ENCODE measurements at places on chromosomes 3 and 15.

- DNase-seq, result no peak
Measured at GRCh38 chr3:23052208-23052607, 150.9 kb upstream of the UBE2E2 start.

GRCh38 chr15:94470492-94470891, 239.1 kb downstream of the MCTP2 start:
- DNase-seq, result no peak

DNA sequence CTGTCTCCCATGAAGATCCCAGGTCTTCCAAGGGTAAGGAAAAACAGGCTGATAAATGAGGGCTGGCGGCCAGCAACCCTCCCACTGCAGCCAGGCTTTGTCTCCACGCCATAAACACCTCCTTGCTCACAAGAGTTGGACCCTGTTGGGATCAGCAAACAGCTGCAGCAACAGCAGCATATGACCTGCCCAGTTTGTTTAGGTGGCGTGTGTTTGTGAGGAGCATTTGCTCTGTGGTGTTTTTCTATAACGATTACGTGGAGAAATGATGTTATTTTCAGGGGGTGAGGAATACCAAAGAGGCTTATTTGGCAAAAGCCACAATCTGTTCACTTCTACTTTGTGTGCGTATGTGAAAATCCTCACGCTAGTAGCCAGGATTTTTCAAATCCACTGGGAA, 58.5 kb downstream of the RFTN1 start:
- no peak for DNase-seq

- DNase-seq, result no peak
Measured at GRCh38 chr3:190326930-190327329, 4.7 kb upstream of the CLDN1 start.

DNA sequence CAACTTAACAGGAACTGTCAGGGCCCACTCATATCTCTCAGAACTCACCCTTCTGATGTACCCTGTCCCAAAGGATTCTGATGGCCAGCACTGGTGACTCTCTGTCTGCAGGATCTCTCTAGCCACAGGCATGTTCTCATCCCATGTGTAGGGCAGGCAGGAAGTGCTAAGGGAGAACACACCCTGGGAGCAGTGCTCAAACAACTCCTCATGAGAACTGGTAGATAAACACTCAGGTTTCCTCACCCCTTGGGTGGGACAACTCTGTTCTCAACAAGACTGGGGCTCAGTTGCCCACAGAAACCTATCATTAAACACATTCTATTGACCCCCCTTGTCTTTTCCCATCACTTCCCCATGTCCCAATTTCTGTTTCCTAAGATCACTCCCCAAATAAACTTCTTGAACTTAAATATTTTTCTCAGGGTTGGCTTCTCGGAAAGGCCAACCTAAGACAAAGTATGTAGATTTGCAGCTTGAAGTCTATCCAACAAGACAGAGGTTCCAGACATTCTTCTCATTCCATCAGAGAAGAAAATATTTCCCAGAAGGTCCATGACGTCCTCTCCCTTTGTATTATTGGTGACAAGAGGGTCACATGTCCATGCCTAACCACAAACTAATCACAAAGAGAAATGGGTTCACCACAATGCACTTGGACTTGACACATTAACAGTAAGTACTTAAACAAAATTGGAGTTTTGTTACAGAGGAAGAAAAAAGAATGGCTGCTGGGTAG, 276.6 kb upstream of the GADL1 start:
- DNase-seq, result no peak

- DNase-seq, result peak; percentile 80
Measured at GRCh38 chr3:49017971-49018706, at the start of gene DALRD3. Gene DALRD3 (minus strand): TSS chr3:49018580. CDS start chr3:49018564, 16 bp downstream.

- DNase-seq, result no peak
Measured at GRCh38 chr3:38519651-38520050, 23.5 kb downstream of the EXOG start.

DNA sequence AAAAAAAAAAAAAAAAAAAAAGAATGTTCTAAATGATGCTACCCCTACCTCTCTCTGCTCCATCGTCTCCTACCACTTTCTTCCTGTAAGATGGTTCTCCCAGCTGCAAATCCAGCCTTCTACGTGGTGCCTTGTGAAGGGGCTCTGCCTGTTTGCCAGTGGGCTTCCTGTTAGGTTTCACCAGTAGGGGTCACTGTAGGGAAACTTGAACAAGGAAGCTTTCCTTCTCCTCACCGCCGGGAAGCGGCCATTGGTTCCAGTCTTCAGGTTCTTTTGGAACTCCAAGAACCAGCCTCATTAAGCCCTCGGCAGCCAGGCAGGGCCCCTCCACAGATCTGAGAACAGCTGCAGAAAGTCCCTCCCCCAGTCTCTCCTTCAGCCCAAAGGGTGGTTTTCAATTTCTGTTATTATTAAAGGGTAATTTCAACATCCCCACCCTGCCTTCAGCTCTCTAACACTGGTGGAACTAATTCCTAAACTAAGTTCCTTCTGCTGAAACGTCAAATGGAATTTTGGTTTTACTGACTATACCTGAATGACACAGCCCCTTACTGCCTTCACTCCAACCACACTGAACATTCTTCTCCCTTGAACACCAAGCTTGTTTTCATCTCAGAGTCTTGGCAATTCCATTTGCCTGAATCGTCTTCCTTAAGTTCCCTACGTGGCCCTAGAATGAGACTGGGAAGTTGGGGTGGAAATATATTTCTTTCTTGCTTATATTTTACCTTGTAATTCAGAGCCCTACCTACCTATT, 13.5 kb downstream of the MCCC1 start:
- DNase-seq, result peak; percentile 59

GRCh38 chr15:98953000-98953787, 54.4 kb downstream of the PGPEP1L start:
- no peak for DNase-seq

DNA sequence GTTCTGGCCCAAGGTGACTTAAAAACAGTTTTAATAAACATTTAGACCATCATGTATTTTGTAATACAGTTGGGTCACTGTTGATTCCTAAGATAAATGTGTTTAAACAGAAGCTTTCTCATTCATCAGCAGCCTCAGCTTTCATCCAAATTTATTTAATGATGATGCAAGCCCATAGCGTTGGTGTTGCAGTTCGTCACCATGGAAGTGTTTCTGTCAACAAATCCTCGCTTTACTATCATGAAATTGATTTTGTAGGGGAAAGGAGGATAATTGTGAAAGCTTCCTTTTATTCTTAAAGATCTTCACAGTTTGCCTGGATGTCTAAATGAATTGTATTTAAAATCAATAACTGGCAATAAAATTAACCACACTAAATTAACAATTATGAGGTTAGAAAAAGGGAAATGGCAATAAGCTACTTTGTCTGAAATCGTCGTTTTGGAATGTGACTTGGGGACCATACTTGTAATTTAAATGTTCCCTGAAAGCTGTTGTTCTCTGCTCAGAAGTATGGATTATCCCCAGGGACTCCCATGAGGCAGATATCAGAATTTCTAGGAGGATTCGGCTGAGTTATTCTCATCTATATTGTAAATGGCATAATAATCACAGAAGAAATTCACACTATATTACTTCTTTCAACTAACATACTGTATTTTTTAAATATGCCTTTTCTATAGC, 29.0 kb downstream of the CMSS1 start:
- no peak for DNase-seq

DNA sequence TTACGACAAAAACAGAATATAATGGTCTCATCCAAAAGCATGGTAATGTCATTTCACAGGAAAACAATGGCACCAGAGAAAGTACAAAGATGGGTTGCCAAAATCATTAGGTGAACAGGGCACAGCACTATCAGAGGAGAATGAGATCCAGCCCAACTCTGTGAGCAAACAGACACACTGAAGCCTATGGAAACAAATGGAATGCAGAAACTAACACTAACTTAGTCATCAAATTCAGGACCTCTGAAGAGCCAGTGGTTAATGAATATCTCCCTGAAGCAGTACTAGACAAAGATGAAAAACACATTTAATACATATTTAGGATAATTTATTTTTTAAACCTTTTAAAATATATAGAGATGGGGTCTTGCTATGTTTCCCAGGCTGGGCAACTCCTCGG, 14.6 kb upstream of the RPS17 start:
- DNase-seq, result no peak

DNA sequence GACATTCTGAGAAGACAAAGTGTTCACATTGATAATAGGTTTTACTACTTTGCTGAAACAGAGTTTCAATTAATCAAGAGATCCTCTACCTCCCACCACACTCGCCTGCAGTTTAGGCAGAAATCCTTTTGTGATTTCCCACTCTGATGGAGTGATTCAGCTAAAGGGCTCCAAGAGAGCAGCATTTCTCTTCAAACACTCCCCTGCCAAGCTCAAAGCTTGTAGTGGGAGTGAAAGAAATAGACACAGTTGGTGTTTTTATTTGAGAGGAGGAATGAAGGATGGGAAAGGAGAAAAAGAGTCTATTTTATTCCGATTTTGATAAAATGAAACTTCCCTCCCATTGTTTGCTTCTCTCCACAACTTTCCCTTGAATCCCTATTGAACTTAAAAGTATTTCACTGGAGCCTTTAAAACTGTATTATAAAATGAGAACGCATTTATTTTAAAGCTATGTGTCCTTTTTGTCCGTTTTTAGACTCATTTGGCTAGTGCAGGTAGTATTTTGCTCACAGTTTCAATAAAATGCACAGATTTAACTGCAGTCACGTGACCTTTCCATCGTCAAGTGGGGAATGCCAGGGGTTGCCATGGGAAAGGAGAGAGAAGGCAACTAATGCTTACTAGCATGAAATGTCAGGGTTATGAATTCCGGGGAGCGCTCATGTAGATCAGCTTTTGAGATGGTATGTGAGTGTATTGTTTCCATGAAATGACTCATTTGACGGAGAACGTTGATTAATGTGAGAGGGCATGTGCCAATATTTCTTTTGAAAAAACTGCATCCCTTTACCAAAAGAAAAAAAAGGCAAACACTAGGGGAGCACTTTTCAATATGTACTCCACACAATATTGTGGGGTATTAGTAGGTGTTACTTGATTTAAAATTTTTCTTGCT, 7.7 kb upstream of the OSBPL11 start:
- no peak for DNase-seq

DNA sequence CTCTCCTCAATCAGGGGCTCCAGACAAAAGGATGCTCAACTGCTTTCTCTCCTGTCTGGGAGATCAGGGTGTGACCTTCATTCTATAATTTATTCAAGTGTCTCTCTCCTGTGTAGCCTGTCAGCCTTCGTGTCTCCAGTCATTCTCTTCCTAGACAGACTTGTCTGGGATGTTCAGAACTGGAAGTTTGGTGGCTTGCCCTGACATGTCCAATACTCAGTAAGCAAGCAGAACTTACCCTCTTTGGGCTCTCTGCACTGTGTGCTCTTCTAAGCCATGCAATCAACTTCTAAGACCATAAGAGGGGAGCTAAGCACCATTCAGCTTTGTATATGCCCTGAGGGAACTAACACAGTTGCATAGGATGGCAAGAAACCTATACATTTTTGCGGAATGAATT, 14.1 kb downstream of the ACKR2 start:
- no peak for DNase-seq

DNA sequence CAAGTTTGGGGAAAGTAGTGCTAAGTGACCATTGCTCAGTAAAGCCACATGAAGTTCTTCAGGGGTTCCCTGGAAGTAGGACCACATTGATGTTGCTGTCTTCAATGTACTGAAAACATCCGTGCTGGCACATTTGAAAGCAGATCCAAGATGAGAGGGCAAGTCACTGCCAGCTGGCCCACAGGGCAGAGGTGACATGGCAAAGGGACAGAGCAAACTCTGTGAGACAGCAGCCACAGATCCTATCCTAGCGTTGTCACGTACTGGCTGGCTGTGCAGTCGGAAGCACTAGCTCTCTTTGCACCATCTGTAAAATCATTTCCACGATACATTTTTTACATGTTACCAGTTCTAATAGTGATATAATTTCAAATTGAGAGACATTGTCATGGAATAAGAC, 13.8 kb downstream of the MUC13 start:
- no peak for DNase-seq

DNA sequence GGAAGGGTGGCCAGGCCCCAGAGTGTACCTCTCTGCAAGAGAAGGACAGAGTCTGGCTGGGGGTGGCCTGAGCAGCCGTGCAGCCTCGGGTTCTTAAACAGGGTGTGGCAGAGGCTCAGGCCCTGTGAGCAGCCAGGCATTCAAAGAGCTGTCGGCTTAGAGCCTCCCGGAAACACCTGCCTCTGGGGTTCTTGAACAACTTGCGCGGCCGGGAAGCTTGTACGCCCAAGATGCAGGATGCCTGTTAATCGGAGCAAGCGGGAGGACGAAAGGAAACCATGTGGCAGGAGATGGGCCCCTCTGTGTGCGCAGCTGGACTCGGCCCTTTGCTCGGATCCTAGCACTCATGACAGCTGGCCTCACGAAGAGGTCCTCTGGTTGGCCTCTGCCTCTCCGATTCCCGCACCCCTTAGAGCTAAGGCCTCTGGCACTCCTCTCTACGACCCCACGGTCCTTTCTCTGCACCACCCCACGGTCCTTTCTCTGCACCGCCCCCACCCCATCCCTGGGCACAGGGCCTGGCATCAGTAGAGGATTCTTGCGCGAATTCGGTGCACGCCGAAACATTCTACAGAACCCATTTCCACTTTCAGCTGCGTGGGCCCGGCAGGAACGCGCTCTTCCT, 23.9 kb upstream of the TXNRD3 start:
- DNase-seq, result no peak

DNA sequence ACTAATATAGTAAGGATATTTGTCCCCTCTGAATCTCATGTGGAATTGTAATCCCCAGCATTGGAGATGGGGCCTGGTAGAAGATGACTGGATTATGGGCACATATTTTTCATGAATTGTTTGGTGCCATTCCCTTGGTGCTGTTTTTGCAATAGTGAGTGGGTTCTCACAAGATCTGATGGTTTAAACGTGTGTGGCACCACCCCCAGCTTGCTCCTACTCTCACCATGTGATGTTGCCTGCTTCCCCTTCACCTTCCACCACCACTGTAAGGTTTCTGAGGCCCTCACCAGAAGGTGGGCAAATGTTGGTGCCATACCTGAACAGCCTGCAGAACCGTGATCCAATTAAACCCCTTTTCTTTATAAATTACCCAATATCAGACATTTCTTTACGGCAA, 28.1 kb upstream of the SERPINI2 start:
- DNase-seq, result no peak

GRCh38 chr15:39473298-39473947, 107.5 kb upstream of the THBS1 start:
- DNase-seq, result no peak

DNA sequence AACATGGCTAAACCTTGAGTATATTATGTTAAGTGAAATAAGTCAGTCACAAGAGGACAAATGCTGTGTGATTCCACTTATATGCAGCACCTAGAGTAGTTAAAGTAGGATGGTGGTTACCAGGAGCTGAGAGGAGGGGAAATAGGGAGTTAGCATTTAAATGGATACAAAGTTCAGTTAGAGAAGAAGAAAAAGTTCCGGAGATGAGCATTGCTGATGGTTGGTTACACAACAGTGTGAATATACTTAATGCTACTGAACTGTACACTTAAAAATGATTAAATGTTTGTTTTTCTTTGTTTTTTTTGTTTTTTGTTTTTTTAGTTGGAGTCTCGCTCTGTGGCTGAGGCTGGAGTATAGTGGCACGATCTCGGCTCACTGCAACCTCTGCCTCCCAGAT, 67.7 kb upstream of the OSTN start:
- no peak for DNase-seq

All from ecto neural progenitor cell (in vitro differentiated cells).